ENCODE measurements at places on chromosomes 4 and X. TPM values are rescaled to one million over a fixed set of nuclear protein-coding genes. Genes with fewer than 3 reads are reported as not detected.

Gene CXXC4
- total RNA-seq, result 4.2 TPM

Gene COX7B2
- total RNA-seq, result not detected

DNA sequence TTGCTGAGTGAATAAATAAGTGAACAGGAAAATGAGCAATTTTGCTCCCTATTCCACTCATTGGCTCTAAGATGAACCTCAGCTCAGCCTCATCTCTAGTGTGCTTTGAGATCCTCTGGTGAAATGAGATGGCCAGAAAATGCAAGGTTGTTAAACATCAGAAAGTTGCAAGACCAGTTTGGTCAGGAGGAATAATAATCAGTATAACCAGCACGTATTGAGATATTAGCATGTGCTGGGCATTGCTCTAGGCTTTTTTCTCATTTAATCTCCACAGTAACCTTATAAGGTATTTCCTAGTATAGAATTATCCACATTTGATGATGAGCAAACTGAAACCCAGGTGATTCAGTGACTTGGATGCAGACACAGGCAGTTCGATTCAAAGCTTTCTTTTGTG lies 110.5 kb upstream of the PAK3 start:
- DNase-seq, result no peak

DNA sequence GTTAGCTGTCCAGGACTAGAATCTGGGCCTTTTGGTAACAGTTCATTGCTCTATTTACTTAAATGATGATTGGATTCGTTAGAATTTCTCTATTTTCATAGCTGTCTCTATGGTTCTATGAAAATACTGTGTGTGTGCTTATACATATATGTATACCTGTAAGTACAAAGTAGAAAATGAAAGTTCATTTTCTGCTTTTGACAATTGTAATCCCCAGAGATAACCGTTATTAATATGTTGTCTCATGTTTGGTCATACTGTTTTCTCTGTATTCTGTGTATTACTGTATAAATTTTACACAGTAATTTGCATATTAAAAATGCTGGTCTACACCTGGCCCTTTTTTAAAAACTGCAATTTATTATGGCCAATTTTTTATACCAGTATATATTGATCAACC lies 55.4 kb downstream of the CLCN3 start:
- no peak for DNase-seq

GRCh38 chr4:17957688-17958087 lies 63.9 kb downstream of the LCORL start:
- DNase-seq, result no peak

Gene DCAF4L1
- total RNA-seq, result 0.07 TPM

- DNase-seq, result no peak
Observed at GRCh38 chrX:132809581-132809980, 148.8 kb downstream of the HS6ST2 start.

Gene SMARCA1
- total RNA-seq, result 101 TPM

Gene SHISA3
- total RNA-seq, result 1.7 TPM

DNA sequence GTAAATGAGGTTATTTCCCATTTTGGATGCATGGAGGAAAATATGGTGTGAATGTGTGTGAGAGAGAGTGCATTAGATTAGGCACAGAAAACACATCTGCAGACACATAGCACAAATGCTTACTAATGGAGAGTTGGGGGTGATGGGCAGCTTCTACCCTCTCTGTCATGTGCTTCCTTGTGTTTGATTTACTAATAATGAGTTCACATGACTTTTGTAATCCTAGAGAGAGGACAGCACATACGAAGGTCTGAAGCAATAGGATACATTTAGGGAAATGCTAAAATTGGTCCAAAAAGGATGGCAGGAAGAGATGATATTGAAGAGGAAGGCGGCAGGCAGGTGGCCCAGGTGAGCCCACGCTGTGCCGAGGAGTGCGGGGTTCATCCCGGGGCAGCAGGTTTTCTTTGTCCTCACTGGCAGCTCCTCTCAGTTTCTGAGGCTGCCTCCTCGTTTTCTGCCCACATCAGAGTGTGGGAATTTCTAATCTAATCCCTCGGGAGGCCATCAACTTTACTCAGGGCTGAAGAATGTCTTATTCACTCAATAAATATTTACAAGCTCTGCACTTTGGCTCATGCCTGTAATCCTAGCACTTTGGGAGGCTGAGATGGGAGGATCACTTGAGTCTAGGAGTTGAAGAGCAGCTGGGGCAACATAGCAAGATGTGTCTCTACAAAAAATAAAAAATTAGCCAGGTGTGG lies 15.9 kb upstream of the MAP9 start:
- DNase-seq, result no peak

DNA sequence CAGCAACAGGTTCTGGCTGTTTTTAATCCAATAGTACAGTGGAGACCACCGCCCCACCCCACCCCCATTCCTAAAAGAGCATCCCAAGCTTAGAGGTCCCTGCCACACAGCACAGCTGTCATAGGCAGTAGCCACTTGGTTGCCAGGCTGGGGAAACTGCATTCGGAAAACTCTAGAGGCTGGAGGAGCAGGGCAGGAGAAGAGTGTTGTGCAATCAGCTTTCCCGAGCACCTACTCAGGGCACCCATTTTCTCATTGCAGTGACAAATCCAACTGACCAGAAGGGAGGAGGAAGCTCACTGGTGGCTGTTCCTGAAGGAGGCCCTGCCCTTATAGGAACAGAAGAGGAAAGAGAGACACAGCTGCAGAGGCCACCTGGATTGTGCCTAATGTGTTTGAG lies 1.1 kb downstream of the CXCL1 start:
- no peak for DNase-seq

DNA sequence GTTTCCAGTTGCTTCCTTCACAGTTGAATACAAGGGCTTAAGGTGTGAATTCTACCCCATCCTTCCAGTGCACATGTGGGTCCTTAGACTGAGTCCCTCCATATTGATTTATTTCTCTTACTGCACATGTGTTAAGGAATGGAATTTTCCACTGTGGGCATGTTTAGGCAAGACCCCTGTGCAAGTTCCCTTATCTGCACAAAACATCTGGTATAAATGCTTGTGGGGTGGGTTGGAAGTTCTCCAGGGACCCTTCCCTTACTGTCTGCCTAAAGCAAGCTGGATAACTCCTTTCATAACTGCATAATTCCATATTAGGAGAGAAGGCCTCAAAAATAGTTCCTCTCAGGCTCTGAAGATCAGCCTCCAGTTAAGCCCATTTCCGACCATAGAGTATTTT lies 570.9 kb downstream of the ADGRL3 start:
- DNase-seq, result no peak

- no peak for DNase-seq
Observed at GRCh38 chr4:72886602-72887001, 182.9 kb downstream of the COX18 start.

DNA sequence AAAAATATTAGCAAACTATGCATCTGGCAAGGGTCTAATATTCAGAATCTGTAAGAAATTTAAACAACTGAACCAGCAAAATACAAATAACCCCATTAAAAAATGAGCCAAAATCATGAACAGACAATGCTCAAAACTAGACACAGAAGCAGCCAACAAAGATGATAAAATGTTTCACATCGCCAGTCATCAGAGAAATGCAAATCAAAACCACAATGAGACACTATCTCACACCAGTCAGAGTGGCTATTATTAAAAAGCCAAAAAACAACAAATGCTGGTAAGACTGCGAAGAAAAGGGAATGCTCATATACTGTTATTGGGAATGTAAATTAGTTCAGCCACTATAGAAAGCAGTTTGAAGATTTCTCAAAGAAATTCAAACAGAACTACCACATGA lies 201.3 kb upstream of the CPEB2 start:
- DNase-seq, result no peak
